LHCN-M2 (cell line): ENCODE measurements at places on chromosomes 11 and 22.

DNA sequence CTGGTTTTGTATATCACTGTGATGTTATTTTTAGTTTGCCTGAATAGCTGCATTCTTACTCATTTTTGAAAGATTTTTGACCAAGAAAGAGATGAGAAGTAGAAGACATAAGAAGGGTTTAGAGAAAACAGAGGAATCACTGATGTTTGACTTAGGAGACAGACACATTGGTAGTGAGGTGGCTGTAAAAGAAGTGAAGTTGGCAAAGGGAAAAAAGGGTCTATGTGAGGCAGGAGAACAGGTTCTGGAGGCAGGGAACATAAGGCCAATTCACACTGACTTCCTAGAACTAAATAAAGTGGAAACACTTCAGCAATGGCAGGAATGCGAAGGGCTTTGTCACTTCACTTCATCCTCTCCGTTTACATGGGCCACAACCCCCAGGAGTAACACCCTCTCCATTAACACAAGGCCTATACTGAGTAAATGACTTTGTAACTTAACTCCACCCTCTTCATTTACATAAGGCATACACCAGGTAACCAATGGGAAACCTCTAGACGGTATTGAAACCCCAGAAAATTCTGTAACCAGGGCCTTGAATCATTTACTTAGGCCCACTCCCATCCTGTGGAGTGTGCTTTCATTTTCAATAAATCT is 36.5 kb downstream of the CTSC start:
- no peak for DNase-seq

GRCh38 chr11:45371251-45372115 is 85.3 kb upstream of the SYT13 start:
- DNase-seq = peak; percentile 45

GRCh38 chr22:46018859-46019258 is 41.9 kb upstream of the WNT7B start:
- DNase-seq = no peak

DNA sequence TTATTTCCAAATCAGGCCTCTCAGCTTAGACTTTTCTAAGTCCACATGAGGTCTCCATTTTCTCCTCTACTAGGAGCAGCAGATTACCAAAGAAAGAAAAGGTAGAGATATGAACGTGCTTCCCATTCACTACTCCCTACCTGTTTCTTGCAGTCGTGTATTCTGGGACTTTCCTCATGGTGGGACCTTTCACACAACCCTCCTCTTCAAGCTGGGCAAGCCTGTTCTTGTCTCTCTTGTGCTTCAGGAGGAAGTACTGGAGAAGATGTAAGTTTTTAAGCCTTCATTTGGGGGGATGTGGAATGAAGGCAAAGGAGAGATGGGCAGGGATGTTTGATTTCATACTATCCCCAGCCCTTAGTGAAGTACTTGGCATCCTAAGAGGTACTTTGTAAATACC is 128.8 kb upstream of the SESN3 start:
- no peak for DNase-seq

- peak; percentile 61 for DNase-seq
Observed at GRCh38 chr22:25404928-25405816, 159.3 kb upstream of the GRK3 start.

DNA sequence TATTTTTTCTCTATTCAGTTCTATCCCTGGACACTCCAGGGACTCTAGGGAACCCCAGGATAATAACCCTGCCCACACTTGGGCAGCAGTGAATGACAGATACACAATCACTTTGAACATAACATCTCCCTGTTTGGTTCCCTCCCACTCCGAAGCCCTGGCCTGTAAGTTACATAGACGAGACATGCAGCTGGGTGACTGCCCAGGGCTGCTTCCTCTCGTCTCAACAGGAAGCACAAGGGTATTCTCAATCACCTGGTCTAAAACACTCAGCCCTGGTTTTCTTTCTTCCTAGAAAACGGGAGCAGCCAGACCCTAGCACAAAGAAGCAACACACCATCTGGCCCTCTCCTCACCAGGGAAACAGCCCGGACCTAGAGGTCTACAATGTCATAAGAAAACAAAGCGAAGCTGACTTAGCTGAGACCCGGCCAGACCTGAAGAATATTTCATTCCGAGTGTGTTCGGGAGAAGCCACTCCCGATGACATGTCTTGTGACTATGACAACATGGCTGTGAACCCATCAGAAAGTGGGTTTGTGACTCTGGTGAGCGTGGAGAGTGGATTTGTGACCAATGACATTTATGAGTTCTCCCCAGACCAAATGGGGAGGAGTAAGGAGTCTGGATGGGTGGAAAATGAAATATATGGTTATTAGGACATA is 19.4 kb downstream of the LAYN start:
- no peak for DNase-seq

DNA sequence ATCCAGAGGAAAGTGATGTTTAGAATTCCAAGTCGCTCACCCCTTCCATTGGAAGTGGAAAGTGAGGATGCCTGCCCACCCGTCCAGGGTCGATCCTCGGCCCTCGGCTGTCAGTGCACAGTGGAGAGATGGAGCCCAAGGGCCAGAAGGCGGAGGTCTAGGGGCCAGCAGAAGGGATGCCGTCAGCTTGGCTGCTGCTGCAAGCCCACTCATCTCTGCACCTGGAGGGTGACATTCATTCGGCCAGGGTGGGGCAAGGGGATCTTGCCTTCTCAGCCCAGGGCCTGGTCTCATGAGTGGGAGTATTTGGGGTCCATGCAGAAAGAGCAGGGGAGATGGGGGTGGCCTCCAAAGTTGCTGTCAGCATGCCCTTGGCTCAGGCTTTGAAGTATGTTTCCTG is 30.7 kb downstream of the LINC01488 start:
- DNase-seq = no peak

- peak; percentile 54 for DNase-seq
Observed at GRCh38 chr11:75553889-75554257, 8.2 kb upstream of the SERPINH1 start.

DNA sequence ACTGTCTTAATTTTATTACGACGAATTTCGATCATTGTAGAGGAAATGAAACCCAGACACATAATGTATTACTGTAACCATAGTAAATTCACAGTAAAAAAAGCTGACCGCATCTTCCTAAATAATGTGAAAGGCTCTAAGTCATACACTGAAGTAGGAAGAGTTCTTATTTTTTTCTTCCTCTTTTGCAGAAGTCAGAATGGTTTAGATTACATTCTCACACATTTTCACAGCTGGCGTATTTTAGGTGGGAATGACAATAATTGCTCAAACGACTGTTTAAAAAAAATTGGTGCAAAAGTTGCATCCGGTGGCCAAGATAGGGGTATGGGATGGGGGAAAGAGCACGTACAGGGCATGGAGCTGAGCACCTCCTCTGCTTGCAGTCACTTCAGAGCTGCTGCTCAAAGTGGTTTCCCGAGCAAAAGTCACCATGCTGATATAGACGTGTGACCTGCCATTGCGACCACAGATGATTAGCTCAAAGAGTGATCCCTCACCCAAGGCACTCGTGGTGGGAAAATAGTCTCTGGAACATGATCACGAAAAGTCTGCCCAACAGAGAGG is 35.3 kb downstream of the MMP13 start:
- DNase-seq = no peak

GRCh38 chr11:66104057-66104638 is 34.1 kb downstream of the PACS1 start:
- DNase-seq = no peak

DNA sequence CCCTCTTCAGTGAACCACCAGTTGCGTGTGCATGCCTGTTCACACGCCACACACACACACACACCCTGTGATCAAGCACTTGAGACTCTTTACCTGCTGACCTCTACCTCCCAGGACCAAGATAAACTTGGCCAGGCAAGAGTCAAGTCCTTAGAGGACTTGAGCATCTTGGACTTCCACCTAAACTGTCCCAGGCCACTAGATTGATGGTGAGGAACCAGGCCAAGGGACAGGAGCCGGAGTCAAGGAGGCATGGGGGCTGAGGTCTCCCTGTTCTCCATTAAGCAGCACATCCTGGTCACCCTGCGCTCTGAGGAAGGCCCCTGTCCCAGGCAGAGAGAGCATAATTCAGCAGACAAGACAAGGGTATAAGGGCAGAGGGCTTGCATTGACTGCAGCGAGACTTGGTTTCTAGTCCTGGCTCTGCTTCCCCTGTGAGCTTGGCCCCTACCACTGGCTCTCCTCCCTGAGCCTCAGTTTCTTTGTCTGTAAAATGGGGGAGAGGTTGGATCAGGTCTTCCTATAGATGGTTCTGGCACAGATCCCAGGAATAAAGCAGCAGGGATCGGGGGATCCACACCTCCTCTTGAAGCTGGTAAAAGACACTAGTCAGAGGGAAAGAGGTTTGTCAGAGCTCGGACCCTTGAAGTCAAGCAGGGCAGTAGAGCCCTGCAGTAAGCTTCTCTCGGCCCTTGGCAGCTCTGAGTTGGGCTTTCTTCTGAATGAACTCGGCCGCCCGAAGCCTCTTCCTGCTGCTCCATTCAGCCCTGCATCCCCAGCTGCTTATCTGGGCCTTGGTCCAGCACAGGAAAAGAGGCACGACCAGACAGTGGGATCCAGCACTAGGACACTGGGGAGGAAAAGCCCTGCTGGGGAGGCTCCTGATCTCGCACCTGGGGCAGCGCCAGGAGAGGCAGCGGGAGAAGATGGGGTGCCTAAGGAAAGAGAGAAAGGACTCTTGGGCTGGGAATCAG is 2.0 kb downstream of the CREB3L1 start:
- DNase-seq = peak; percentile 81

DNA sequence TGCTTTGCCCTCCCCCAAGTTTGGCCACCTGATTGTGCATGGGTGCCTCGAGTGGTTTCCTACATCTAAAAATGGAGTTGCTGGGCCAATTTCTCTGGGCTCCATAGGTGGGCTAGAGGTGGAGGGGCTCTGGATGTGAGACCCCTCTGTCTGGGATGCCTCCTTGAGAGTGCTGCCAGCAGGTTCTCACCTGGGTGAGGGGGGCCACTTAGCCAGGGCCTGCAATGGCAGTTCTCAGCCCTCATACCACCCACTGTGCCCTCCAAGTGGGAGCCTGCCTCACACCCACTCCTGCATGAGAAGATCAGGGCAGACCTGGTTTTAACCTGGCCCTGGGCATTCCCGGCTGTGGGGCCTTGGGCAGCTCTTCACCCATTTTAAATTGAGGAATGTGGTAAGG is 83.9 kb downstream of the CABIN1 start:
- DNase-seq = no peak

DNA sequence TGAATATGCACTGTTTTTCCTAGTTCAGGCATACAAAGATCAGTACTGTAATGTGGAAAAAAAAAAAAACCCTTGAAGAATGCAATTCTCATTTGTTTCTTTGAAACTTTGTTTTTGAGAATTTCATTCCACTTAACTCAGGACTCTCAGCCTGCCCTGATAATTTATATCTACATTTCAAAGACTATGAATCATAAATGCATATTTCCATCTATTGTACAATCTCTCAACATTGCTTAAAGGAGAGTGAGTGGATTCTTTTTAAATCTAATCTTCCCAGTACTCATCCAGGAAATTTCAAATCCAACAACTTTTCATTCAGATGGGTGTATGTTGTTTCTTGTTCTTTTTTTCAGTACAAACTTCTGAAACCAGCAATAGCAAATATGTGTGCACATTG is 322.2 kb upstream of the DDI1 start:
- DNase-seq = no peak

DNA sequence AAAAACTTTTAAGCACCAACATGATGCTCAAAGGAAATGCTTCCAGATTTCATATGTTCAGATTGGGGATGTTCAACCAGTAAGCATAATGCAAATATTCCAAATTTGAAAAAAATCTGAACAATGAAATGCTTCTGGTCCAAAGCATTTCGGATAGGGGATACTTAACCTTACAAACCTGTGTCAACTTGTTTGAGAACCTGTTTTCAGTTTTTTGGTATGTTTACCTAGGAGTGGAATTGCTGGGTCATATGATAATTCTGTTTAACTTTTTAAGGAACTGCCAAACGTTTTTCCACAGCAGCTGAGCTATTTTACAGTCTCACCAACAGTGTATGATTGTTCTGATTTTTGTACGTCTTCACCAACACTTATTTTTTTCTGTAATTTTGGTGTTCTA is 23.7 kb downstream of the FAR1 start:
- no peak for DNase-seq

DNA sequence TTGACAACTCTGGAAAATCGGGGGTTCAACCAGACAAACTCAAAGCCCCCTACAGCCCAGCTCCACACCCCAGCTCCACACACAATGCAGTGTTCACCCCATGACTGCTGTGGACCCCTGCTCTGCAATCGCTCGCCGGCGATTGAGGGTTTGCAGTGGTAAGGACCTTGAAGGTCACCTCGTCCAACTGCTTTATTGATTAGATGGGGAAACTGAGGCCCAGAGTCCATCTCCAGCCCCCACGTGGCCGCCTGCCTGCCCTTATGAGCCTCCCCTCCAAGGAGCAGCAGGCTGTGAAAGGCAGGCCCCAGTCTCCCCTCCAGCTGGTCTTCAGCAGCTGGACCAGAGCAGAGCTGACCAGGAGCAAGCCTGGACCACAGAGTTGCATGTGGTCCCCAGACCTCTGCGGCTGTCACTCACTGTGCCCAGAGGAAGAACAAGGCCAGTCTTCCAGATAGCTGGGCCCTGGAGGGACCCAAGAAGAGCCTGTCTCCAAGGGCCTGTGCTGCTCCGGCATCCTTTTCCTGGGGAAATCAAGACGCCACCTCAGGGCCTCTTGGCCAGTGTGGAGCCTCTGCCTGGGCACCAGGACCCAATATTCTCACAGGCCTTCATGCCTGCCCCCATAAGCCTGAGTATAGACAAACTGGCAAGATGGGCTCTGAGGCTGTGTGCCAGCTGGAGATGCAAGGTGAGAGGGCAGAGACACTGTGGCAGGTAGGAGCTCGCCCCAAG is 8.8 kb upstream of the LINC01488 start:
- DNase-seq = no peak

GRCh38 chr11:35352077-35352888 is 67.1 kb downstream of the SLC1A2 start:
- peak; percentile 31 for DNase-seq

DNA sequence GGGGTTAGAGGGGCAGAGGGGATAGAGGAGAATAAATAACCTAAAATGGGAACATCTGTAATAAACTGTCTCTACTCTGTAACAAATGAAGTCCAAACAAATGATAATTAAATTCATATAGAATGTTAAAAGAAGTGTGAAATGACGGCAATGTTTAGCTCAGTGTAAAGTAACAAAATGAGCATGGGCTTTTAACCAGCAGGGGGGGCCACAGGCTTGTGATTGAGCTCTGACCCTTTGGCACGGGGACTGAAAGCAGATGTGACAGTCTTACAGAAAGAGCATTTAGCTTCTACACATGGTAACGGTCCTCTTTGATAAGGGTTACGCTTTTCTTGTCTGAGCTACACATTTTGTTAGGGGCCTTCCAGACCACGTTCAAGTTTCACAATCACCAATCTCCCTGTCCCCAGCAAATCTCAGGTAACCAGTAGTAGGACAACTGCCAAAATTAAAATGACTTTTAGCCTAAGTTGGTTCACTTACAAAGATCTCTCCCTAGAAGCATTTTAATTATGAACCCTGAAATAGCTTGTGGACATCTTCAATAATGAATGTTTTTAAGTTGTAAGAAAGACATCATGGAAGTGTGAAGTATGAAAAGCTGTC is 262.5 kb downstream of the DCDC1 start:
- peak; percentile 37 for DNase-seq
